ENCODE measurements at places on chromosomes 2 and 18.

GRCh38 chr2:179584760-179585159 is 276.7 kb downstream of the ZNF385B start:
- no peak for DNase-seq

- peak; percentile 35 for DNase-seq
Measured at GRCh38 chr2:181077128-181077709, 96.8 kb downstream of the UBE2E3 start.

- no peak for DNase-seq
Measured at GRCh38 chr2:148106331-148106730, 85.4 kb downstream of the MBD5 start.

- no peak for DNase-seq
Measured at GRCh38 chr2:45841752-45842407, 190.4 kb downstream of the PRKCE start.

DNA sequence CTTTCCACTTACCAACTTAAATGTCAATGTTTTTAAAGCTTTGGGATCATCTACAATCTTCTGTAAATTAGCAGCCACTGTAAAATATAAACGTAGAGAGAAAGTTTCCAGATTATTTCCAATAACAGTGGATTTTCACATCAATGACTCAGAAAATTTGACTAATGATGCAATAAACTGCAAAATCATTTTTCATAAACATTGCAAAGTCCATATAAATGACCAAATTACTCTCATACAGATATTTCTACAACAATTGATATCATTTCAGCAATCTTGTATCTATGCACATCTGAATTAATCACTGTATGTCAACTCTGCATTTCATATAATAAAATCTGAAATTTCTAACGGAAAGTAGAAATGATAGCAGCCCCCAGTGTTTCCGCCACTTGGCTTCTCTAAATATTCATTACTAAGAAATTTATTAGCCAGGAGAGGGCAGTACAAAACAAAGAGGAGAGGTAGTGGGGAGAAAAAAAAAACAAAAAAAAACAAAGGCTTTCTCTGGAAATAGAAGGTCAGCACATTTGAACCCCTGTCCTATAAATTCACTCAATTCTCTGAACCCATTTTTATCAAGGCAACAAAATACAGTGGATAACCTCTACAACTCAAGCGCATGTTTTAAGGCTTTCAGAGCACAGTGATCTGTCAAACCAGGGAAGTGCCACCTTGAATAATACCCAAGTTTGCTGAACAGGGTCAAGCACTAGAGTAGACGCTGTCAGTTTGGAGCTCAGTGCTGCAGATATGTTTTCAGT is 282.6 kb downstream of the STK39 start:
- no peak for DNase-seq

DNA sequence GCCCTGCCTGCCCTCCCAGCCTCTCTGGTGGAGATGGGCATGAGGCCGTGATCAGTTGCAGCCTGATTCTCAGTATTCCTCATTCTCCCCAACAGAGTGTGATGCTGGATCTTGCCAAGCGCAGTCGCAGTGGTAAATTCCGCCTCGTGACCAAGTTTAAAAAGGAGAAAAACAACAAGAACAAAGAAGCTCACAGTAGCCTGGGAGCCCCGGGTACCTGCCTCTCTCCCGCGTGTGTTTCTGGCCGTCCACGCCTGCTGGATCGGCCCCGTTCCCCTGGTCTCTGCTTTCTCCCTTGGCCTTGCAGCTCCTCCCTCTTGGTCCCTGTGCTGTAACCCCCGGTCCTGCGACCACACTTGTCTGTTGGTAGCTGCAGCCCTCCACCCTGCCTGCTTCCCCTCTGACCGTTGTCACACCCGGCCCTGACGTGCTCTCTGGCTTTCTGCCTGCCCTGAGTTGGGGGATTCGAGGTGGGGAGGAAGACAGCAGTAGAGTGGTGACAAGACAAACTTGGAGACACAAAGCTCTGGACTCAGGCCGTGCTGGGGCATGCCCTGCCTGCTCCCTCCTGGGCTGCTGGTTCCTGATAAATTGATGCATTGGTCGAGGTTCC is 99.5 kb downstream of the USP40 start:
- DNase-seq: no peak

GRCh38 chr2:191800874-191801273 is 46.0 kb downstream of the CAVIN2 start:
- DNase-seq: no peak

GRCh38 chr2:173753441-173753840 is 211.7 kb downstream of the SP3 start:
- no peak for DNase-seq

GRCh38 chr2:75589391-75590105 is 28.8 kb upstream of the EVA1A start:
- no peak for DNase-seq

- DNase-seq: no peak
Measured at GRCh38 chr2:54551123-54551756, 95.1 kb downstream of the SPTBN1 start.

- no peak for DNase-seq
Measured at GRCh38 chr2:191782351-191782750, 64.5 kb downstream of the CAVIN2 start.

DNA sequence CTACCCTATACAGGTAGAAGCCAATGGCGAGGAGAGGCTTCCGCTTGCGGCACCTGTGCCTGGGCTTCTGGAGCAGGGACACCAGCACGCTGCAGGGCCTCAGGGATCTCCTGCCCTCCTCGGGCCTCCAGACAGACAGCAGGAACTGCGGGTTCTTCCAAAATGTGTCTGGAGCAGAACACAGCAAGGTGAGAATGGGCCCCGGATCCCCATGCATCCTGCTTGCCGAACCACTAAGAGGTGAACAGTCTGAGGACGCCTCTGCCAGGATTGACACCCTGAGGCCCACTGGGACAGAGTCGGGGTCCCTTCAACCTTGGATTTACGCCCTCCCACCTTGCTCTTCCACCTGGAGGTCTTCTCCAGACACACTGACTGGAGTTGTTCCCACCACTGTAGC is 25.4 kb downstream of the CAPN14 start:
- no peak for DNase-seq

DNA sequence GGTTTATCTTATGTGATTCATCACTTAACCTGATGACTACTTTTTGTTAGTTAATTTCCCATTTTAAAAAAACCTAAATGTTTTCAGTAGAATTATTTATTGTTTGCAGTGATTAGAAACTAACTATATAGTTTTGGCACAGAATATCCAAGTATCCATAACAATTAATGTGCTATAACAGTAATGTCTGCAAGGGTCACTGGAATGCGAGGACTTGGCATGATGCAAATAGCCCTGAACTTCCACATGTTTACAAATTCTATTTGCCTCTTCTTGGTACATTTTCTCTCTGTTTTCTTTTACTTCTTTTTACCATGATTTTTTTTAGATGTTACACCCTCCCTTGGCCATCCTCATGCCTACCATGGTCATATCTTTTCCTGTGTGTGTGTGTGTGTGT is 49.3 kb upstream of the GALNT3 start:
- DNase-seq: no peak

DNA sequence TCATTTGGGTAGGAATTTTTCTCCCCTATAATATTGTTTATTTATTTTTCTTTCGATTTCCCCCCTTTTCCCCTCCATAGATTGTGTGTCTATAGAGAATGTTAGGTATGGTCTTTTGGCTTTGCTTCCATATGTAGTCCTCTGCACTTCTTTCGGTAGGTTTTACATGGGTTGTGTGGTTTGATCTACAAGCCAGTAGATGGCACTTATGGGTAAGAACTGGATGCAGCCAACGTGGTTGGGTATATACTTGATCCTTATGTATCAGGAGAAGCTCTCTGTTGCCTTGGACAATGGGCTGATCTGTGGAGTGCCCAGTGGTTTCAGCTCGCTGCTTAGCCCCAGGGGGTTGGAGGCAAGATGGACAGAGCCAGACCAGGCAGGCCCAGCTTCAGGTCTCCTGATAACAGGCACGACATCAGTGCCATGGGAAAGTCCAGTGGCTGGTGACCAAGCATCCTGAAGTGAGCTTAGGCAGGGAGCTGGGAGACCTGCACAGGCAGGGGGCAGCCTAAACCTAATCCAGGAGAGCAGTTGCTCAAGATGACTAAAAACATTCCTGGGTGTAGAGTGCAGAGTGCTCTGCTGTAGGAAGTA is 488.3 kb downstream of the CCDC85A start:
- no peak for DNase-seq

DNA sequence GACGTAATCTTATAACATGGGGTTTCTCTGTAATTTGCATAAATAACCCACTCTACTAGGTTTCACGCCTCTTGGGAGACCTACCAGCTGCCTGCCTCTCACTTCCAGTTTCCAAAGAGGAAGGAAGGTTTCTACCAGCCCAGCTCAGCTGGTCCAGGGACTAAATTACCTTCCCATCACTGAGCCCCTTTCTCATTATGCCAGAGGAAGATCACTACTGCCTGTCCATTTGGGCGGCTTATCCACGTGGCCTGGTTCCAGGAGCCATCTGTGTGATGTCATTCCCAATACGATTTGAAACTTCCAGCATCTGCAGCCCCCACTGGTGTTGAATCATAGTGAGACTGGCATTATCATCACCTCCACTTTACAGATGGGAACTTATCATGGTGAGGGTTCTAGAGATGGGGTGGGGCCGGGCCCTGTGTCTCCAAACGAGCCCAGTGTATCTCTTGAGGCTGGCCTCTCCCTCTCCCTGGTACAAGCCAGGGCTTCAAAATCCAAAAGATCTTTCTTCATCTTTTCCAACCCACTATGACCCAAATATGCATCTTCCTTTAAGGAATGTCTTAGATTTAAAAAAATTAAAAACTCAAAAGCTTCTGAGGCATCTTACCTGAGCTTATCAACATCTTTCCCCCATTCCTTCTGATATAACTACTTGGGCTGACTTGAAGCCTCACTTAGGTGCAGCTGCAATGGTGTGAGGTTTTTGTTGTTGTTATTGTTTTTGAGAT is 140.8 kb downstream of the DDX1 start:
- no peak for DNase-seq

GRCh38 chr18:12742453-12742852 is 39.6 kb downstream of the PSMG2 start:
- peak; percentile 40 for DNase-seq

GRCh38 chr2:234676109-234676782 is 179.4 kb upstream of the ARL4C start:
- no peak for DNase-seq

DNA sequence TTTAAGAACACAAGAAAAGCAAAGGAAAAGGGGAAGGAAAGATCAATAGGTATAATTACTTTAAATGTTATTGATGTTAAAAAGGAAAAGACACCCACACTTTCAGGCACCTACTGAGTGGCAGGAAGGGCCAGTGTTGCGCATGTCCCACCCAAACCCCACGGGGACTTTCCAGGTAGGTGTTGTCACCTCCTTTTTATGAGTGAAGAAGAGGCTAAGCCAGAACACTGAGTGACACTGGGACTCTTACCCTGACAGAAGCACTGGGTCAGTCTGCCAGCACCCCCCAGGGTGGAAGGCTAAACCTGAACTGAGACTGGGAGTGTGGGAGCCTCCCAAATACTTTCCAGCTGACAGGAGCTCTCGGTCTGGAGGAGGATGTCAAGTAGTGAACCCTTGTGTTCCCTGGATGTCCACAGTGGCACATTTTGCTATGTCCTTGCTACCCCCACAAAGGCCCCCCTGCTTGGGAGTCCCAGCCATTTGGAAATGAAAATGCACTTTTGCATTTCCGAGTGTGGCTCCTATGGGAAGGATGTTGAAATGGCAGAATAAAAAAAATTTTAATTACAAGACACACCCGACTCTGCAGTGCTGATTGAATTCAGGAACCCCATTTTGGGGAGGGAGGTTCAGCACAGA is 90.9 kb upstream of the SMAD2 start:
- no peak for DNase-seq

DNA sequence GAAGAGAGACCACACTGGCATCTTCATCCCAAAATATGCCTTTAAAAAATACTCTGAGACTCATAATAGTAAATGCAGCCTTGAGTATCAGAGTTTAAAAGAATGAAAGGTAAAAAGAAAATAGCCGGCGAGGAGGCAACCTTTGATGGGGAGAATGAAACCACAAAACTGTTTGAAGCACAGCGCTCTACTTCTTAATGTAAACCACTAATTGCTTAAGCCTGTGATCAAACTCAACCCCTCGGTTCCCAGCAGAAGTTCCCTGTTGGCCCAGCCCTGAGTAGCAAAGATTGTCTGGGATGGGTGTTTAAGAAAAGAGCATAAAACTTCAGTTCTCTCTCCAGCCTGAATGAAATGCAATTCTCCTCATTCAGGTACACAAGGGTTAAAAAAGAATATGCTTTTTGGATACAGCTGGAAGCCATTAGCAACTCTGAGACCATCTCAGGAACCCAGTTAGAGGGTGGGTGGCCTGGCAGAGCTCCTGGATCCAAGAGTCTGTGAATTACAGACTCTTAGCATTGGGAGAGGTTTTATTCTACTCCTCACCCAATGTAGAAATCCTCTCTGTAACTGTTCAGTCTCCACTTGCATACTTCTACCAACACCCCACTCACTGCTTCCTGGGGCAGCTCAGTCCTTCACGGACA is 44.8 kb downstream of the VIT start:
- DNase-seq: no peak

GRCh38 chr2:140835079-140835478 is 1295.7 kb downstream of the LRP1B start:
- DNase-seq: no peak

DNA sequence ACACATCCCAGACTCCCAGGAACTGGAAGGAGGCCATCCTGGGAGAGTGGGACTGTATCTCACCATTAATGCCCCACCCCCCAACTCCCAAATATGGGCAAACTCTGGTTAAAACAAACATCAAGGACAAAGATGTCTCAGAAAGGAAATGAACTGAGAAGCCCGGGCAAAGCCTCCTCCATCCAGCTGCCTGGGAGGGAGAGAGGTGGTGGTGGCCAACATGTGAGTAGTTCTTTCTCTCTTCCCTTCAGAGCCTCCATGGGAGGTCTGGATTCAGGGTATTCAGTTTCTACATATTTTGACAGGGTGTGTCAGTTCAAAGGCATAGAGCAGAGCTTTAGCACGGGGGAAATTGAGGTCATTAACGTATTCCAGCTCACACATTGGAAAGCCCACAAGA is 57.5 kb downstream of the CXCR4 start:
- DNase-seq: no peak

- DNase-seq: no peak
Measured at GRCh38 chr2:130913891-130914290, 77.2 kb downstream of the ARHGEF4 start.

- no peak for DNase-seq
Measured at GRCh38 chr2:109644571-109645275, 30.6 kb downstream of the SOWAHC start.

GRCh38 chr18:48825101-48825745 is 125.5 kb downstream of the SMAD7 start:
- no peak for DNase-seq

DNA sequence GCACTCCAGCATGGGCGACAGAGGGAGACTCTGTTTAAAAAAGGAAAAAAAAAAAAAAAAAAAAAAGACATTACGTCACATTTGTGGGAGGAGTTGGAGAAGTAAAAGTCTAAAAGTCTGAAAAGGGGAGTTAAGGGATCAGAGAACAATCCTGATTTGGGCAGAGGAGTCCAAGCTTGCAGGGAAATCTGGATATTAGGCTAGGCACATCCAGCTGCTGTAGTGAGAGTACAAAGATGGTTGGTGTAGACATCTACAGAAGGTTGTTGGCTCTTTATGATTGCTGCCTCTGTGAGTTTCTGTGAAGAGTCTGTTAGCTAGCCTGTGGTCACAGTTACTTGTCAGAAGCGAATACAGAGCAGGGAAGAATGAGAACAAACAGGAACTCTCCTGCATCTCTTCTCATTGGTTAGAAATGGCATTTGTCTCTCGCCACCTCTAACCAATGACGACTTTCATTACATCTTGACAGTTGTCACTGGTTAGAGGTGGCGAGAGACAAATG is 3.3 kb upstream of the OSBPL6 start:
- no peak for DNase-seq

- no peak for DNase-seq
Measured at GRCh38 chr2:42223855-42224268, 54.7 kb downstream of the EML4 start.
